Activated CD4-positive, alpha-beta T cell treated with anti-CD3 and anti-CD28 coated beads, Interleukin-2, amount 50 U/mL, for 16 hours (primary cell): ENCODE measurements at places on chromosomes 4 and X.

DNA sequence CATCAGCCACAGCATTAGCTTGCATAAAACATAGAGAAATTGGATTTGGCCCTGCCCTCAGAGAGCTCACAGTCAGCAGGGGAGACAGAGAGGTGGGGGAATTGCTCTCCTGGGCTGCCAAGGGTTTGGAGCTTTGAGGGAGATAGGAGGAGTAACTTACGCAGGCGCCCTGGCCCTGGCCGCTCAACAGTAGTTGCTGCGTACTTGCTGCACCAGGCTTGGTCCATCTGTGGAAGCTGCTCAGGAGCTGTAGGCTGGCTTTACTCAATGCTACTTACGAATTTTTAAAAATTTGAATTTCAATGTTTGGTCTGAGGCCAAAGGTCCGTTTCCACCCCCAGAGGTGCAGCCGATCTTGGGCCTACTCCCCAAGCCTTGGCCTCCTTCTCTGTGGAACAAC is 83.3 kb downstream of the CPZ start:
- DNase-seq = no peak

DNA sequence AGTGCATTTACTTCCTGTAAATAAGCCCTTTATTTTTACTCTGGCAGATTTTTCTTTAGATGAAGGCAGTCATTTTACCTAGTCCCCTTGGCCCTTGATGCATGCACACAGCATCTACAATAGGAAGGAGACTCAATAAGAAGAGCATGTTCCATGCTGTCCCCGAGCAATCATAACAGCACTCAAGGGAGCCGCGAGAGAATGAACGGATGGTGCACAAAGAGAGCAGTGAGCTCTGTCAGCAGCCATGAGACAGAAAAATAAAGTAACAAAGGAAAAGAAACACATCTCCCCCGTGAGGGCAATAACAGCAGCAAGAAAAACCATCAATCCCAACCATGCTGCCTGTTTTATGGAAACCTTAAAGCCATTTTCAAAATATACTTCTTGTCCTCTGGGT is 11.9 kb downstream of the SMIM31 start:
- DNase-seq = no peak

- DNase-seq = no peak
These were observed 197.1 kb downstream of the GLUD2 start for GRCh38 chrX:121244511-121244910.

DNA sequence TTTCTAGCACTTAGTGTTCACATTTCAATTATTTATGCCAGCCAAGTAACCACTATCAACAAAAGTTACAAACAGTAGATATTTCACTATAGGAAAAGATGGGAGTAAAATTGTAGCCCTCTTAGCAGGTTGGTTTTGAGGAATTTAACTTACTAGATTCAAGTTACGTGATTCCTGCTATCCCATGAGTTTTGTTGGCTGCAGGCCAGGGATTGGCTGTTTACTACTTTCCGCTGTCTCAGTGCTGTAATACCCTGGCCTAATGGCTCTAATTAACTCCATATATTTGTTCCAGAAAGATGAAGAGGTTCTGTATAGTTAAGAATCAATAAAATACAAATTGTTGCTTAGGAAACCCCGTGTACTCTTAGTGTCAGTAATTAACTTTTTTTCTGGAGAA is 55.5 kb upstream of the MAGED1 start:
- DNase-seq = no peak

- peak; percentile 59 for DNase-seq
These were observed 63.3 kb downstream of the MEPE start for GRCh38 chr4:87895964-87896621.

DNA sequence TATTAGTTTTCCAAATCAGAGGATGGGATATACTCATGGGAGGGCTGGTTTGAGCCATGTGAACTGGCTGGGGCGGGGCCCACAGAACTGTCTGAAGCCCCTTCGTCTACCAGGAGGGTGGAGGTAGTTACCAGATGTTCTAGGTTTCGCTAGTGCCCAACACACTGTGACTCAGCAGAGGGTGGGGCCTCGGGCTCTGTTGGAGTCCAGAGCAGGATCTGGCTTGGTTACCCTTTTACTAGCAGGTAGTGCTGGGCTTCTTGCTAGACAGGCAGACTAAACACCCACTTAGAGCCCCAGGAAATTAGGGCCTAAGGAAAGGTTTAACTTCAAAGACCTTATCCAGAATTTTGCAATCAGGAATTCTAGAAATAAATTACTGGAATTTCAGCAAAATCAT is 56.2 kb upstream of the CHRDL1 start:
- DNase-seq = no peak

DNA sequence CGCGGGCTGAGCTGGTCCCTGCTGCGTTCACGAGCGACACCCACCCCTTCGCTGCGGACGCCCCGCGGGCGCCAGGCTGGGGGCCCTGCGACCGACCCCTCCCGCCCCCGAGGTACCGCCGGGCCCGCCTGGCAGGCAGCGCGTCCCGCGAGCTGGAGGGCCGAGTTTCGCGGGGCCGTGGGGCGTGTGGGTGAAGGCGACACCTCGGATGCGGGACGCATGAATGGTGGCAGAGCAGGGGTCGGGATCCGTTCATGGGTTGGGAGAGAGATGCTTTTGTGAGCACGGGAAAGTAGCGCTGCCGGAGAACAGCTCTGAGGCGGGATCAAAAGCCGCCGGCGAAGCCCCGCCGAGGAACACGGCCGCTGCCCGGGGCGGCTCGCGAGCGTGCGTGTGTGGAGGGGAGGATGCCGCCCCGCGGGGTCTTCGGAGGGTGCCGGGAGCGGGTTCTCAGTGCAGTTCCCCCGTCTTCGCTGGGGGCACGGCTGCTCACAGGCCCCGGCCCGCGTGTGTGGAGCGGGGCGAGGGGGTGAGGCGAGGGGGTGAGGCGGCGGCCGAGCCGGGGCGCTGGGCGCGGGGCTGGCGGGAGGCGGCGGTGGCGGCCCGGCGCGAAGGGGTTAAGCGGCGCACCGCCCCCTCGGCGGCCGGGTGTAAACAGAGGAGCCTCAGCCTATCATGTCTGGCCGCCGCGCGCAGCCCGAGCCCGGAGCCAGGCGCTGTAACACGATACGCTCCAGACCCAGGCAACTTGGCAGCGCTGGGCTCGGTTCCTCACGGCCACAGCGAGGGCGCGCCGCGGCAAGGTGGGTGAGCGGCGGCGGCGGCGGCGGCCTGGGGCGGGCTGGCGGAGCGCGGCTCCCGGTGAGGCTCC is 205.3 kb downstream of the TENM3 start:
- DNase-seq = peak; percentile 33

DNA sequence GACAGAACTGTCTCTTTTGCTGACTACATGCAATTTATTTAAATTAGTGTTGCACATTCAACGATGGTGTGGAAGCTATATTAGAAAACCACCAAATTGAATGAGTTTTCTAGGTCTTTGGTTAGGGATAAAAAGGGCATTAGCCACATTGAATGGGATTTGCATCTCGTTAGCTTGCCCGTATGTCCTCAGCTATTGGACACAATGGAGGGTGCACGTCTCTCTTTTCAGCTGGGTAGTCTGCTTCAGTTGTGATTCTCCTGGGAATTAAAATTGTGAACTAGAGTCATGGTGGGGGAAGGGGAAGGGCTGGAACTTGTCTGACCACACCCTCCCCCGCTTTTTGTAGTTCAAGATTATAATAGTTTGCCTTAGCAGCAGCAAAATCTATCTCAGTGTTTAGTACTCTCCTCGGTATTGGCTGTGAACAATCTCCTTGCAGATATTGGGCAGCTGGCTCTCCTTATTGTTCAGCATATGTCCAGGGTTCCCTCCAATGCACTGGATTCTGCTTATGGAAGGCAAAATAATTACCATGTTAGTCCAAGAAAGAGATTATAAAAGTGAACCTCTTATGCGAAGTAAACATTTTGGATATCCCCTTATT is 23.3 kb downstream of the TRIM2 start:
- DNase-seq = no peak
